ENCODE measurements at places on chromosomes 13 and 19.

- DNase-seq = peak; percentile 77
These were observed 31.2 kb upstream of the KLF2 start for GRCh38 chr19:16293118-16294091.

DNA sequence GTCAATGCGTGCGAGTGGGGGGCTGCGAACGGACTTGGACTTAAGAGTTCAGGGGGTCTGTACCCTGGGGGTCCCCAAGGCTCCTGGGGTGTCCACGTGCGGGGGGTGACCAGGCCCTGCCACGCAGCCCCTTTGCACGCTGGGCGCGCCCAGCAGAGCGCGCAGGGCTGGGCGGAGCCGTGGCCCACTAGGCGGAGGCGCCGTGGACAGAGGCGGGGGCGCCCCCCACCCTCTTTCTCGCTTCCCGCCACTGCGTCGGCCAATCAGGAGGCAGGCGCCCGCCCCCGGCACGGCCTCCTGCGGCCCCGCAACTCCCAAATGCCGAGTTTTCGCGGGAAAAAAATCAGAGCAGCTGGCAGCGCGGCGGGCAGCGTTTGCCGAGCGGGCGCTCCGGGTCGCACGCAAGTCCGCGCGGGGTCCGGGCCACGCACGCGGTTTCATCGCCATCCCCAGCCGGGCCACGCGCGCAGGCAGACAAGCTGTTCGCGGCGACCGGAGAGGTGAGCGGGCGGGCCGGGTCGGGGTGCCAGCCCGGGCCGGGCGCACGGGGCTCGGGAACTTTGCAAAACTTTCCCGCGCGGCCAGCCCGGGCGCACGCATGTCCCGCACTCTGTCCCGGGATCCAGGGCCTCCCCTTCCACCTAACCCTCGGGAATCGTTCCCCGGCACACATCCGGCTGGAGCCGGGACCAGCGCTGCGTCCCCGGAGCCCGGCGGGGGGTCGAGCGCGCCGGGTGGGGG, at the start of gene UHRF1:
Gene UHRF1, plus strand, starts transcription at position 346 of the 741 bp plus-strand sequence. CDS start 1,385 bp downstream, outside the sequence.
- DNase-seq = no peak

- no peak for DNase-seq
These were observed 270.4 kb downstream of the ENOX1 start for GRCh38 chr13:43516401-43516833.

GRCh38 chr19:45821103-45821521, 6.0 kb upstream of the RSPH6A start:
- no peak for DNase-seq

DNA sequence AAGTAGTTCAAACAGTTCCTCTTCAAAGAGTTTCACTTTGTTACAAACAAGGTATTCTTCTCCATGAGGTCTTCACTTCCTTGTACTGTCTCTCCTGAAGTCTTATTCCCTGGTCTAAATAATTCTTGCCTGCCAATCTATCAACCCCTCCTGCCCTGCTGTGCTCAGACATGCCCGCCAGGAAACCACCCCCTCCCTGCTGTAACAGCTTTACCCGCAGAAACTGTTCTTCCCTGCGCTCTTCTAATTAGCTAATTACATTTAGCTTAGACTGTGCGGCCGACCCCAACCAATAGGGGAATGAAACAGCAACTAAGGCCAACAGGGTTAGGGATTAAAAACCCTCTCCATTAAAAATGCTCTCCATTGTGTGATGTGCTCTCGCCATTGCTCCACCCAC, 46.7 kb downstream of the ZNF846 start:
- DNase-seq = no peak

DNA sequence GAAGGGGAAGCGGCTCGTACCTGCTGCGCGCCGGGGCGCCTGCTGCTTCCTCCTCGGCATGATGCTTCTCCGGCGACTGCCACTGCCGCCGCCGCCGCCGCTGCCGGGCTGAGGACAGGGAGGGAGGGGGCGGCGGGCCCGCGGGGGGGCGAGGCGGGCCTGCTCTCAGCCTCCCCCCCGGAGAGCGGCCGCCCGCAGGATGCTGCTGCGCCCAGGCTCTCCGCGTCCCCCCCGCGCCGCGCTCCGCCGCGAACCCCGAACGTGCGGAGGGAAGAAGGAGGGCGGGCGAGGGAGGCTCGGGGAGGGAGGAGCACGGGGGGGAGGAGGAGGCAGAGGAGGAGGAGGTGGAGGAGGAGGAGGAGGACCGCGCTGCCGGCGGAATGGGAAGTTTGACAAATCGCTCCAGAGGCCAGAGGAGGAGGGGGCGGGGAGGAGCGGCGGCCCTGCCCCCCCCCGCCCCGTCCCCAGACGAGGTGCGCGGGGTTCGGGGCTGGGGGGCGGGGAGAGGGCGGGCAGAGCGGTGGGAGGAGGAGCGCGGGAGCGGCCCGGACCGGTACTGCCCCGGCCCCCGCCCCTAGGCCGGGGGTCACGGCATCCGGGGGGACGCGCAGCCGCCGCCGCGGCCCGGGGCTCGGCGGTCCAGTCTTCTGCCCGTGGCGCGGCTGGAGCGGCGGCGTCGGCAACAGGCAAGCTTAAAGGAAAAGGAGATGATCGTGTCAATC, at the start of gene TSHZ3:
Gene TSHZ3, minus strand, starts transcription at position 277 of the 722 bp plus-strand sequence. Its CDS starts 217 bp downstream, at position 60.
- DNase-seq = peak; percentile 30
